ENCODE measurements at places on chromosomes 13 and 19.
A peak's percentile ranks its signal among the peaks of the same experiment; 100 is the strongest.

DNA sequence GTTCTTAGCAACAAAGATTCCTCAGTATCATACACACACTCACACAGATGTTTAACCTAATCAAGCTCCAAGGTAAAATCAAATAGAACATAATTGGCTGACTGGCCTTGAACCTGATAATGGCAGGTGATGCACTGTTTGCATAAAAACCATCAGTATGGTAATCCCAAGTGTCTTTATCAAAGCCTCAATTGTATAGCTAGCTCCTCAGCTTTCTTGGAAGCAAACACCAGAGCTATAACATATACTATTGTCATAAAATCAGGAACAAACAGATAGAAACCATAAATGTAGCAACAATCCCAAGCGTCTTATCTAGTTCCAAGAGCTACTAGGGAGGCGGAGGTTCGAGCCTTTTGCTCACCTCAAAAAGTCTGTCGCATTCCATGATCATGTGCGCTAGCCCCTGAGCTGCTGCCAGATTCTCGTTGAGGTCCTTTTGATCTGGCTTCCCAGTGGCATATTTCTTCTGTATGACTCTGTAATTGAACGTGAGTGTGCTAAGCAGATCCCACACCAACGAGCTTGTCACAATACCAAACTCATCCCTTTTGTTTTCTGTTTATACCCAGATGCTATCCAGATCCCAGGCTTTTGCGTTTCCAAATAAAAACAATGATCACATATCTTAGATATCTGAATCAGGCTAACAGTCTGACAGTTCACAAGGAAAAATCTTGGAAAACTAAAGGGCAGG, 95.3 kb downstream of the KL start:
- no peak for DNase-seq

DNA sequence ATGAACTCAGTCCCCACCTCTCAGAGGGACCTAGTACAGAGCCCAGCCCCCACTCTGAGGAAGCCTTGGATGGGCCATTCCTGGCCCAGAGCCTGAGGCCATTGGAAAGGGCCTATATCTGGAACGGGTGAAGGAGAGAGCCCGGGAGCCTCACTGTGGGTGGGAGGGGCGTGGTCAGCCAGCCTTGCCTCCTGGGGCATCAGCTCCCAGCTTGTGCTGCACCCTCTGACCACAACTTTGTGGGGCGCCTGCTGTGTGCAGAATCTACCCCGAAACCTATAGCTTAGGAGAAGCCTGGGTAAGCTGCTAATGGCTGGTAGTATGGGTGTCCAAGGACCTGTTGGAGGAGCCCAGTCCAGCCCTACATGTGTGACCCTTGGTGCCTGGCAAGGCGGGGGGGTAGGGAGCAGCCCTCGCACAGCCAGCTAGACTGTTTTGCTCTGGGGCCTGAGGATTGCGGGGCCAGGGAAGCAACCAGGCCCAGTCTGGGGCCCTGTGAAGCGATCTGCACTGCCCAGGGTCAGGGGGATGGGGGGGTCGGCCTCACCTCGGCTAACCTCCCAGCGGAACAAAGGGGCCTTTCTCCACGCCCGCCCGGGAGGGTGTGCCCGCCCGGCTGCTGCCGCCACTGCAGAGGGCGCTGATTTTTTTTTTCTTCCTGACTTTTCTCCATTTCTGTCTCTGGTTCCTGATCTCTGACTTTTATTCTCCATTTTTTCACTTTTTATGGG, 42.3 kb downstream of the LYL1 start:
- no peak for DNase-seq

DNA sequence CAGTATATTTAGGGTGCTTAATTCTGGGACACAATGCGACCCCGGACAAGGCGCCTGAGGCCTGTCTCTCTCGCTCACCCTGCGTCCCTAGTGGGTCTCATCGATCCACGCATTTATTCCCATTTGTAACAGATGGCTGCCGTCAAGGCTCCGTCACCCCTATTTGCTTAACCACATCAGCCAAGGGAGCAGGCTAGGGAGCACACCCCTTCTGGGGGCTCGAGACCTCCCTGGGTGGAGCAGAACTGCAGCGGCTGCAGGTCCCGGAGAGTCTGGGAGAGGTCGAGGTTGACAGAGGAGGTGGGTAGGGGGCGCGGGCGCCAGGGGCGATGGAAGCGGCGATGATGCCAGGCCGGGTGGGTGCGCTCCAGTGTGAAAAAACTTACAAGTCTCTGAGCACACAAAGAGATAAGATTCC, 507 bp downstream of the ALG5 start:
- DNase-seq = peak; percentile 11

GRCh38 chr19:34649886-34650543, 26.9 kb downstream of the SCGB2B2 start:
- DNase-seq = no peak

DNA sequence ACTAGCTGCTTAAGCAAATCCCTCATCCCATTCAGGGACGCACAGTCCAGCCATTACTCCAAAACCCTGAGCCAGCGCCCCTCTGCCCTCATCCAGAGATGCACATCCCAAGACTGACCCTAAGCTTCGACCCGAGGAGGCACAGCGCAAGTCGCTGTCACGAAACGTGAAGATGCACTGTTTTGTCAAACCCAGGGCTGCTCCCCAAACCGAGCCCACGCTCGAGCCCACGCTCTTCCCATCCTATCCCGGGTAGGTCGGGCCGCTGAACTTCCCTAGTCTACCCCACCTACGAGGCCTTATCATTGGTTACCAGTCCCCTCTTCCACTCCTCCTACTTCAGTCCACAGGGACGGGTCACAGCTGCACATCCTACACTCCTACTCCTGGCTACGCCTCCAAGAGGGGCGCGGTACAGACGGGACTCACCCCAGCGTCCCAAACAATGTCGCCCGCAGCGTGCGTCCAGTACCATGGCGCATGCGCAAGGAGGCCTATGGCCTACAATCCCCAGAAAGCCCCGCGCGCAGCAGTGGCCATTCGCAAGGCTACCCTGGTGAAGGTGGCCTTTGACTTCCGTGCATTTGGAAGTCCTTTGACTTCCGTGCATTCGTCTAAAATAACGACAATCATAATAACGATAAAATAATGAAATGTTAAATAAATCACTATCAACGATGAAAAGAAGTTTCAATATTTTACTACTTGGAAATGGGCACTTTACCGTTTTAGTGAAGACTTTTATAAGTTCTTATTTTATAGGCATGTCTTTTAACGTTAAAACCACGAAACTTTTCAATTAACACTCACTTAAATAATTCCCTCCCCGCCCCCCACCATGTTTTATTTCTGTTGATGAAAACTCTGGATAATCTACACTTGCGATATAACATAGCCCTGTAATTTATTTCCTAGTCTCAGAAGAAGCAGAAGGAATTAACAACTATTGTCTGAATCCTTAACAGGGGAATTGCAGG, at the start of gene ZNF285:
ZNF285 (minus strand) TSS at position 470 of the 977 bp plus-strand sequence. CDS start 4,395 bp downstream, outside the sequence.
- peak; percentile 68 for DNase-seq

- peak; percentile 59 for DNase-seq
Observed at GRCh38 chr19:737591-738093, 13.3 kb upstream of the MISP start.

GRCh38 chr13:106570299-106570852, 2.4 kb upstream of the ARGLU1 start:
- peak; percentile 57 for DNase-seq

GRCh38 chr19:1854542-1855039, 6.3 kb upstream of the REXO1 start:
- no peak for DNase-seq

- DNase-seq = no peak
Observed at GRCh38 chr19:15187026-15188007, 13.5 kb downstream of the NOTCH3 start.

- DNase-seq = no peak
Observed at GRCh38 chr19:50224986-50225747, 21.7 kb downstream of the MYH14 start.
